ENCODE measurements at places on chromosomes 12 and 14. TPM values are rescaled to one million over a fixed set of nuclear protein-coding genes. Genes with fewer than 3 reads are reported as not detected.

Gene KRT78
- not detected for total RNA-seq

Gene ARF3
- total RNA-seq: 72.2 TPM

Gene TTC8
- total RNA-seq: 8.7 TPM

Gene PLXNC1
- total RNA-seq: 3.2 TPM

Gene CARMIL3
- 0.08 TPM for total RNA-seq

Gene LTBR
- 40.4 TPM for total RNA-seq

DNA sequence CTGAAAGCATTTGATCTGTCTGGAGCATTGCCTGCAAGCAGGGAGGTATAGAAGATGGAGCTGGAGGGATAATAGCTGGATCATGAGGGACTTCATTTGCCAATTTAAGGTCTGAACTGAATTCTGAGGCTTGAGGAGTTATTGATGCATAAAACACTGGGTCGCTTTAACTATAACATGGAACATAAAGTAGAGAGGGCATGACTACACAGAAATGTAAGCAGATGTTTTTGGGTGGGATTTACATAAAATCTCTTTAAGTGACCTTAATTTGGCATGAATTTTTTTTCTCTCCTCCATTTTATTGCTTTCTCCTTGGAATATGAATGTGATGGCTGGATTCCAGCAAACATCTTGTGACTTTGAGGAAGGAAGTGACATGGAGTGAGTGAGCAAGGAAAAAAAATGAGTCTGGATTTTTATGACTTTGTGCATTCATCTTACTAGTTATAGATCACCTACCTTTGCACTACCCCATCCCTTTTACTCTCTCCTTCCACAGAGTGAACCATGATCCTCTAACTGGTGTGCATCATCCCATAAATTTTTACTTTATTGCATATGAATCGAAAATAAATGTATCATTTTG lies 356.0 kb downstream of the DUSP6 start:
- DNase-seq: no peak

DNA sequence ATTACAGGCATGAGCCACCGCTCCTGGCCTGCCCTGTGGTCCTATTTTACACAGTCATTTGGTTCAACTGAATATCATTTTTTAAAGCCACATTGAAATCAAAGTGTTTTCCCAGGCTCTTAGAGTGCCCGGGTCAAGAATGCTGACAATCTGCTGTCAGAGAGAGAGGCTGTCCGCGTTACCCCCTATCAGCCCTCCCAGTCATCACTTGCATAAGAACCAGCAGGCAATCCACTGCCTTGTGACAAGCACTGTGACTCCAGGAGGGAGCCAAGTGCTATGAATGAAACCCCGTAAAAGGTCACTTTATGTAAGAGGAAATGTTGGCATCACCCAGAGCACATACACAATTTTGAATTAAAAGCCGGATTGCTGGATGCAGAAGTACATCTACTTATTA lies 13.5 kb downstream of the PHLDA1 start:
- DNase-seq: peak; percentile 52

GRCh38 chr12:114508529-114509129 lies 102.7 kb upstream of the TBX5 start:
- peak; percentile 74 for DNase-seq

- no peak for DNase-seq
These were observed 129.4 kb upstream of the DNM1L start for GRCh38 chr12:32549675-32550079.

- DNase-seq: no peak
These were observed 146.3 kb upstream of the GZMB start for GRCh38 chr14:24780281-24780680.

- no peak for DNase-seq
These were observed 8.2 kb upstream of the DICER1 start for GRCh38 chr14:95165517-95165916.

GRCh38 chr14:96888593-96888992 lies 91.4 kb downstream of the VRK1 start:
- DNase-seq: no peak

GRCh38 chr12:121297435-121297991 lies 1.0 kb upstream of the CAMKK2 start:
- peak; percentile 45 for DNase-seq

DNA sequence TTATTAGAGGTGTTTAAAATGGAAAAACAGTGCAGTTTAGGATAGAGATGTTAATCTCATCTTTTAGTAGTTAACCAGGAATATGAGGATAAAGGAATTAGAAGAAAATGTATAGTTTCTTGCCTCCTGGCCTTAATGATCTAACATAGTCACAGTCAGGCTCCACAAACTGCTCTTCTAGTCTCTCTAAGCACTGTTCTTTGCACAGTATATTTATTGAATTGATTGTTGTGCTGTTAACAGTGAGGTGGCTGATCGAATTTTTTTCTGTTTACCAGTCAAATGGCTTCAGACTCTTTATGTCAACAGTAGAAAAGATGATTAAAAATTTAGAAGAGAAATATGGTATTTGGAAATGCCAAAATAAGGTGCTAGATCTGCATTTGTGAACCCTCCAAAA lies 37.8 kb downstream of the ATF7IP start:
- DNase-seq: no peak

DNA sequence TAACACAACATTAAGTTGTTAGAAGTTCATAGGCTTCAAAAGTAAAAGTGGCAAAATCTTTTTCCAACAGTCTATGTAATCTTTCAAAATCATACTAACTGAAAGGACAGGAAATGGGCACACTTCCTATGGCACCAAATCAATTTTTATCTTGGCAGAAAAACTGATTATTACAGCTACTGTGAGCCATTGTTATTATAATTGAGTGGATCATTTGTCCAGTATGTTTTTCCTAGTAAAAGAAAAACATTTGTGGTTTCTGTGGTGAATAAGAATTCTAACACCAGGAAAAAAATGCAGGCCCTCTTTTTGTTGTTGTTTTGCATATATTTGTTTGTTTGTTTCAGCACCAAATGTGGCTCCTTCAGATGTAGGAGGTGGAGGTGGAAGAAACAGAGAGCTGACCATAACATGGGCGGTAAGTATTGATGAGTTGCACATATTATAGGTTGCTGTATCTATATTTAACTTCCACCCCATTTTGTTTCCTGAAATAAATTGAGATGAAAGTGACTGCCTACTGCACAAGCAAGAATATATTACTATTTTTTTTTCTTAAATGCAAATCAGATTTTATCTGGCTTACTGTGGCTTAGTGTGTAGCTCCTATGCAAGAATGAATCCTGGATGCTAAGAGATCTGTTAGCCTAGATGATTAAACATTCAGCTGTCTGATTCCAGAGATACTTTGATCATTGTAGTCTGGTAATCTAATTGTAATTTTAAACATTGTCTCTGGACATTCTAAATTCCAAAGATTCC lies 174.1 kb upstream of the PDZRN4 start:
- DNase-seq: no peak

DNA sequence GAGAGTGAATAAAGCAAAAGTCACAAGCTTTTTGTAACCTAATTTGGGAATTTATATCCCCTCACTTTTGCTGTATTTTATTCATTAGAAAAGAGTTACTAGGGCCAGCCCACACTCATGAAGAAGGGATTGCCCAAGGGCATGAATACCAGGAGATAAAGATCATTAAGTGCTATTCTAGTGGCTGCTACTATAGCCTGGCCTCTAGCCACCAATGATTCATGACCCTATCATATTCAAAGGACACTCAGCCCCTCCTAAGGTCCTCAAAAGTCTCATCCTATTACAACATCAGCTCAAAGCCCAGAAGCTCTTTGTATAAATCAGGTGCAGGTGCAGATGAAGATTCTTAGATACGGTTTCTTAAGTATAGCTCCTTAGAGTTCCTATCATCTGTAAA lies 518.1 kb downstream of the TRHDE start:
- no peak for DNase-seq

DNA sequence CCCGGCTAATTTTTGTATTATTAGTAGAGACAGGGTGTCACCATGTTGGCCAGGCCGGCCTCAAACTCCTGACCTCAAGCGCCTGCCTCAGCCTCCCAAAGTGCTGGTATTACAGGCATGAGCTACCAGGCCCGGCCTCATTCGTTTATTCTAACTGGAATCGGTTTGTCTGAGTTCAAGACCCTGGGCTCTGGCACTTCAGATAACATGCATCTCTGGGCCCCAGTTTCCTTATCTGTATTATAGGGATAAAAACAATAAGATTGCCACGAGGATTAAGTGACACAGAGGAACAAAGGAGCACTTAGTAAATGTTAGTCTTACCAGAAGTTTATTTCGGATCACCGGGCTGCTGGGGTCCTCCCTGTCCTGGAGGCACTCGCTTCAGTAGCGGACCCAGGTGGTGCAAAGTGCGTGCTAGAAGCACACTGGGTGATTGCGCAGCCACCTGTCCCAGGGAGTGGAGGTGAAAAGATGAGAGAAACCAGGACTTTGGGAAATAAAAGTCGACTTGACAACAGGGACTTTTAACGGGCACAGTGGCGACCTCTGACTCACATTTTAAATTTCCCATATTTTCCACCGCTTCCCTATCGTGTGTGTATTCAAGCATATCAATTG lies 37.5 kb downstream of the ACACB start:
- no peak for DNase-seq

DNA sequence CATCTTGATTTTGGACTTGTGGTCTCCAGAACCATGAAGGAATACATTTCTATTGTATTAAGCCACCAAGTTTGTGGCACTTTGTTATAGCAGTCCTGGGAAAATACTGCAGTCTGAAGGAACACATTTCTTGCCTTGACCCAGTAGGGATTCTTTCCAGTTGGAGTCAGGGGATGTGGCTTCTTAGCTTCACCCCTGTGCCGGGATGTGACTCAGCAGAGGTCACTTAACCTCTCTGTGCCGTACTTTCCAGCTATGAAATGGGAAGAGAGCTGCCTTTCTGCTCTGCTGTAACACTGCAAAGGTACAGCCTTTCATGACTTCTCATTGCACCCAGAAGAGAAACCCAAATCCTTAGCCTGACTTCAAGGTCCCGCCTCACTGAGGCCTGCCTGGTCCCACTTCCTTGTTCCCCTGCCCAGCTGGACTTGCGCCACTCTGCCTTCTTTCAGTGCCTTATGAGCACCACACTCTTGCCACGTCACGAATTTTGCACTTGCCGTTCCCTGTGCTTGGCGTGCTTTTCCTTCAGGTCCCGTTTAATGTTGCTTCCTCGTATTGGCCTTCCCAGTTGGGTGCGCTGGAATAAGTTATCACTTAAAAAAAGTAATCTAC lies 24.2 kb downstream of the CHST11 start:
- peak; percentile 68 for DNase-seq

GRCh38 chr12:104682790-104683279 lies 226.1 kb downstream of the CHST11 start:
- DNase-seq: no peak

GRCh38 chr14:41235466-41235865 lies 371.2 kb upstream of the LRFN5 start:
- no peak for DNase-seq

DNA sequence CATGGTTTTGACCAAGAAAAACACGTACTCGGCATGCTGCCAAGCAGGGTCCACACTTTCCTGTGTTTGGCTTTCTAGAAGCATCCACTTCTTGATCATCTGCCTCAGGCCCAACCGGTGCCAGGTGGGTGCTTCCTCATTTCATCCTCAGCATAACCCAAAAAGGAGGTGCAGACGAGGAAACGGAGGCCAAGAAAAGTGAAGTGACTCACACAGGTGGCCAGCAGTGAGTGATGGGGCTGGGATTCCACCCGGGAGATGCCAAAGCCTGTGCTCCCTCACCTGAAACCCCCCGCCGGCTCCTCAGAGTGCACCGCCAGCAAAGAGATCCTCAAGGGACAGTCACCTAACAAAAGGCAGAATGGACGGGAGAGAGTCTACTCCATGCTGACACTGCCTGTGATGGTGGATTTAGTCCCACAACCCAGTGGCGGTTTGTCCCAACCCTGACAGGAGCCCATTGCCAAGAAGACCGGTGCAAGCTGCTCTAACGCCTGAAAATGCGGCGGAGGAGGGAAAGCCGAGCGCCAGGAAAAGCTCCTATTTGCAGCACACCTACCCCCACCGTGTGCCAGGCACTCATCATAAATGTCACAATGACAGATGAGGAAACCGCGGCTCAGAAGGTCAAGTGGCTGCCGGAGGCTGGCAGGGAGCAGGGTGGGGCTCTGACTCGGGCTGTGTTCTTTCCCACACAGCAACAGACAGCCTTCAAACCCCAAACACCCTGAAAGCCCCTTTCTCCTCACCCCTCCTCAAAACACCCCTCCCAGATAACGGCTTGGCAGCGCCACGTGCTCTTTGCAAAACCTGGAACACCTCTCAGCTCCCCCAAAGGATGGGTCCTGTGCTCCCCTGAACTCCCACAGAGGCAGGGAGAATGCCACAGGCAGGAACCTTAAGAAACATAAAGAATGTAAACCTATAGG lies 18.8 kb downstream of the BCL11B start:
- no peak for DNase-seq

Data from left cardiac atrium (tissue), 4 donors.